ENCODE measurements at places on chromosomes 7 and 10. TPM values are rescaled to one million over a fixed set of nuclear protein-coding genes. Genes with fewer than 3 reads are reported as not detected.

- H3K27me3 ChIP-seq, result no peaks in the 10 kb centered on the region
- H3K36me3 ChIP-seq, result no peaks in the 10 kb centered on the region
- H3K4me3 ChIP-seq, result no peak overlapping the region
These were observed 57.3 kb upstream of the ZEB1 start for GRCh38 chr10:31261511-31262311.

DNA sequence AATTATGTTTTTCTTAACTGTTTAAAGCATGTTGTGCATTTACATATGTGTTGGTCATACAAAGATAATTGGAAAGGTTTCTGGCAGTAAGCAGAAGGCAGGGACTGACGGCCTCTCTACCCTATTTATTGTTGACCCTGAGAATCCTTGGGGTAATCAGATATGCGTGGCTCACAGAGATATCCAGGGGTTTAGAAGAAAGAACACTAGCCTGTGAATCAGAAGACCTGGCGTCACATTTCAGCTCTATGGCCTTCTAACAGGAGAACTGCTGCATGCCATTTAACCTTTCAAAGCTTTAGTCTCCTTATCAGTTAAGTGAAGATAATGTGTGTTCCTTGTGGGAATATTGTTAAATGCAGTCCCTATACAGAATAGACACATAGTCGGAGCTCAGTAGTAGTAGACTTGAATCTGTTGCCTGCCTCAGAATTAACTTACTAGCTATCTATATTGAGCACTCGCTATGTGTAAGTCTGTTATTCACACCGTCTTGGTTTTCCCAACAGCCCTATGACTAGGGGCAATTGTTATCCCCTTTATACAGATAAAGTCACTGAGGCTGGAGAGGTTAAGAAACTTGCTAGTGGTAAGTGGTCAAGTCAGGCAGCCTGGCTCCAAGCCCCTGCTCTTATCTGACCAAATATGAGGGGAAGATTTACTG is 129.6 kb upstream of the ANKRD1 start:
- H3K36me3 ChIP-seq, result no peaks in the 10 kb centered on the region
- H3K4me3 ChIP-seq, result no peak overlapping the region
- H3K27me3 ChIP-seq, result no peaks in the 10 kb centered on the region
- DNase-seq, result no peak

- H3K4me1 ChIP-seq, result peaks cover 90% of the 10 kb centered on the region
- no peak overlapping the region for H3K4me3 ChIP-seq
- no peaks in the 10 kb centered on the region for H3K36me3 ChIP-seq
- H3K27me3 ChIP-seq, result no peaks in the 10 kb centered on the region
These were observed 22.3 kb downstream of the CHST15 start for GRCh38 chr10:124071141-124071540.

DNA sequence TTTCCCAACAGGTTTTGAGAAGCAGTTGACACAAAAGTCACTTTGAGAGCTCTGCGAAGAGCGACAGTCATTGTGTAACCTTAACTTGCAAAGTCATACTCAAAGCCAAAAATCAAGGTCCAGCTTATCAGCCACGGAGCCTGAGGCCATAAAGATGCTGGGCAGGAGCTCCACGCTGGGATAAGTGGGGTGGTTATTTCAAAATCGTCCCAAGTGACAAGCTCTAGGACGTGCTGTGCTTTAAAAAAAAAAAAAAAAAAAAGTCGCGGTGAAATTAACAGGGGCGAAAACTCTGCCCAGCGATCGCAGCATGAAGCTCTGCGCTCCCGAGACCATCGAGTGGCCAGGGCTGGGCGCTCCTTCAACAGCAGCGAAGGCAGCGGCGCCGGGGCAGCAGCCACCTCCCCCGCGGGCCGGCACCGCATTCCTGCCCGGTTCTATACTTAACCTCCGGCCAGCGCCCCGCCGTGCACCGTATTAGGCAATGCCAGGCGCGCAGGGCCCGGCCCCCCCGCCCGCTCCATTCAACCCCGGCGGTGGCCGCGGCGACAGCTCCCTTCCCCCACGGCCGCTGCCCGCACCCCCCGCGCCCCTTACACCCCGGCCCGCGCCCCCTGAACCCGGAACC is 657 bp downstream of the HACD1 start:
- H3K4me1 ChIP-seq, result peaks cover 9% of the 10 kb centered on the region
- no peak overlapping the region for H3K27ac ChIP-seq
- H3K27me3 ChIP-seq, result peaks cover 16% of the 10 kb centered on the region

- peaks cover 20% of the 10 kb centered on the region for H3K4me1 ChIP-seq
- H3K4me3 ChIP-seq, result no peak overlapping the region
- H3K27ac ChIP-seq, result no peak overlapping the region
- H3K27me3 ChIP-seq, result peaks cover 5% of the 10 kb centered on the region
- H3K36me3 ChIP-seq, result peaks cover 8% of the 10 kb centered on the region
These were observed 2.8 kb upstream of the WAPL start for GRCh38 chr10:86524225-86524962.

- H3K4me3 ChIP-seq, result no peak overlapping the region
- H3K27me3 ChIP-seq, result no peaks in the 10 kb centered on the region
- DNase-seq, result no peak
- peaks cover 3% of the 10 kb centered on the region for H3K4me1 ChIP-seq
- H3K27ac ChIP-seq, result no peak overlapping the region
These were observed 27.2 kb downstream of the ATE1 start for GRCh38 chr10:121900443-121901174.

DOCK4 gene
- total RNA-seq, result 0.61 TPM

DPYSL4 gene
- 0.78 TPM for total RNA-seq

PDE6C gene
- not detected for total RNA-seq

C10orf120 gene
- total RNA-seq, result not detected

All from activated B cell treated with CpG ODN at 0.5 μM for 24 hours (primary cell).